ENCODE measurements at places on chromosomes 12 and 14.

- DNase-seq, result no peak
These were observed 650 bp downstream of the HEBP1 start for GRCh38 chr12:12999271-12999958.

GRCh38 chr12:131444220-131445164, 266.4 kb upstream of the SFSWAP start:
- no peak for DNase-seq

GRCh38 chr14:88599326-88599725, 36.5 kb downstream of the ZC3H14 start:
- DNase-seq, result no peak

GRCh38 chr12:25458047-25458552, 95.0 kb downstream of the LMNTD1 start:
- DNase-seq, result no peak
